ENCODE measurements at places on chromosomes 1 and 21.

DNA sequence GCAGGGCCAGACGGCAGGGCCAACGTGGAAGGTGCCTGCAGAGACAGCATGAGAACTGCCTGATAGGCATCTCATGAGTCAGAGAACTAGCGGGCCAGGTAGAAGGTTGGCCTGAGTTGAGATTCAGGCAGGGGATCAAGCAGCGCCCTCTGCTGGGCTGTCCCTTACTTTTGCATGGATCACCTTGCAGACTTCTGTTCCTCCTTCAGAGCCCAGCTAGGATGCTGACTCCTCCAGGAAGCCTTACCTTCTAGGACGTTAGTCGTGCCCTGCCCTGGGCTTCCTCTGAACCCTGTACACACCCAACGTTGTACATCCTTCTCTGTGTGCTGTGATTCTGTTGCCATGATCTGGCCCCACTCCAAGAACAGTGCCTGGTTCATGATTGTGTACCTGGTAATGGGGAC, 231.3 kb upstream of the VAMP3 start:
- DNase-seq, result no peak

DNA sequence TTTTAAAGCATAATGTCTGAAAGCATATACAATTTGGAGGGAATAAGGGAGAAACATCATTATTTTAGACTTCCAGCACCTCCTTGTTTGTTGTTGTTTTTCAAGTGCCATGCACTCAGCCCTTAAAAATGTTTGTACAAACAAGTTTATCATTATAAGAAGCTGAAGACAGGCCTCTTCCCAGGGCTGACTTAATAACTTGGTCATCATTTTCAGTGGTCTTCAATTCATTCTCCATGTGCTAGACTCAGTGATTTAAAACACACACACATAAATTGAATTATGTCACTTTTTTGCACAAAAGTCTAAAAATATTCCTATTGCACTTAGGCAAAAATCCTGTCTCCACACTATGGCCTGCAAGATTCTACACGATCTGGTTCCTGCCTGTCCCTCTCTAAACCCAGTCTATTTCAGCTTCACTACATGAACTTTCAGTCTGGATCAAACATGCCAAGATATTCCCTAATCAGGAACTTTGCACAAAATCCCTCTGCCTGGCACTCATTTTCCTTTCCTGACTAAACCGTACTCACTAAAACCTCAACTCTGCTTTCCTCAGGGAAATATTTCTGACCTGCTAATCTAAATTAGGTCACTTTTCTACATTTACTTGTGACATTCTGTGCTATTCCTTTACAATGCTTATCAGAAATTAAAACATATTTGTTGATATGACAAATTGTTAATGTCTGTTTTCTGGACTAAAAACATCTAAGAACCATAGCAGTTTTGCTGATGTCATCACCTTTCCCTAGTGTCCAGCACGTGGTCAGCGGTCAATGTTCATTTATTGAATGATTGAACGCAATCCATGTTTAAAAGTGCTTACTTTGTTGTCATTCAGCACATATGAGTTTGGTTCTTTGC, 14.8 kb upstream of the GBP5 start:
- DNase-seq, result no peak

- no peak for DNase-seq
Measured at GRCh38 chr1:218273762-218274479, 11.2 kb upstream of the RRP15 start.

- DNase-seq, result no peak
Measured at GRCh38 chr1:182644886-182645285, 39.5 kb downstream of the RGS8 start.

GRCh38 chr1:108947871-108948525, 15.3 kb downstream of the CLCC1 start:
- no peak for DNase-seq

GRCh38 chr1:200834383-200834782, 38.4 kb upstream of the GPR25 start:
- no peak for DNase-seq

Measured in activated CD8-positive, alpha-beta memory T cell treated with anti-CD3 and anti-CD28 coated beads for 1 hour (primary cell).